AG09309 (cell line): ENCODE measurements at places on chromosomes 2 and 18.

- DNase-seq = no peak
Measured at GRCh38 chr2:99956232-99957030, 186.0 kb downstream of the AFF3 start.

DNA sequence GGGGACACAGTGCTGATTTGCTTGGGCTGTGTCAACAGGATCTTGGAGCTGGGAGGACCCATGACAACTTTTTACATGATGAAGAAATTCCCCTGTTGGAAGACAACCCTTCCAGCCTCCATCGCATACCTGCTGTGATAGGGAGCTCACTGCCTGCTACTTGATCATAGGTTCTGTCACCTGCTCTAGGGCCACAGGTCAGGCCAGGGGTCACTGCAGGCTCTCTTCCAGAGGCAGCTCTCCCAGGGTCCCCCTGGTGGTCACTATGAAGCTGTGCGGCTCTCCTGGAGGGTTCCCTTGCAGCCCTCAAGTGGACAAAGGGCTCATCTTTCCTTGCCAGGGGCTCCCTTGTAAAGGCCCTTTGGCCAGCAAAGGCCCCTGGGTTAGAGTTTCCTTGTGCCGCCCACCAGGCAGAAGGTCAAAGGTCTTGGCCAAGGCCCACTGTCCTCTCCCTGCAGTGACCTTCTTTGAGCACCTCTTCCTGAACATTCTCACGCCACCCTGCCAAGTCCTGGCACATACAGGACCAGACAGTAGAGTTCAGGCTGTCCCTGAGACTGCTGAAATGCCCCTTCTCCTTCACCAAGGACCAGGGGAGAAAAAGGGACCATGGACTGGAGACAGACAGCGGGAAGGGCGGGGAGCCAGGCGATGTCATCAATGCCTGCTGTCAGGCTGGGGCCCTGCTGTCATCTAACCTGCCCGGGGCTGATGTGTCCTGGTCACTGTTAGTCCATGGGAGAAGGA is 345.1 kb downstream of the DYSF start:
- DNase-seq = no peak

DNA sequence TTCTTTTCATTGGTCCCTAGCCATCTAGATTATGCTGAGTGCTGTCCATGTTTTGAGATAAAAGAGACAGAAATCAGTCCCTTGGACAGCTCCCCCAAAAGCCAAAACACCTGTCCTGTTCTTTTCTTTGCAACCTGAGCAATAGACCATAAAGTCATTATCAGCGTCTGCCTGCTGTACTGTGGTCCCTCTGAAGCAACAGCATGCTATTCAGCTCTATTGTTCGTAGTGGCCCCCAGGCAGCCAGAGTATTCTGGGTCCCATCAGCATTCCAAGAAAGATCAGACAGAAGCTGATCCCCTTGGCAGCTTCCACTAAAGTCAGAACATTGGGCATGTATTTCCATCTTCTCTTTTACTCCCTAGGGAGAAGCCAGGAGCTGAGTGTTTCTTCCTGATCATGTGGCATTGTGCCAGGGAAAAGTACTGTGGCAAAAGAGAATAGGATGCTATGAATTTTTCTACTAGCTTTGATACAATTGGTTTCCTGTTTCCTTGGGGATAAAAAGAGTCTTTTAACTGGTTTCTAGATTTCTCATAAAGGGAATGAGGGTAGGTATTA is 33.6 kb upstream of the ZSWIM2 start:
- DNase-seq = no peak

- DNase-seq = no peak
Measured at GRCh38 chr2:196798980-196799379, 503 bp downstream of the GTF3C3 start.

DNA sequence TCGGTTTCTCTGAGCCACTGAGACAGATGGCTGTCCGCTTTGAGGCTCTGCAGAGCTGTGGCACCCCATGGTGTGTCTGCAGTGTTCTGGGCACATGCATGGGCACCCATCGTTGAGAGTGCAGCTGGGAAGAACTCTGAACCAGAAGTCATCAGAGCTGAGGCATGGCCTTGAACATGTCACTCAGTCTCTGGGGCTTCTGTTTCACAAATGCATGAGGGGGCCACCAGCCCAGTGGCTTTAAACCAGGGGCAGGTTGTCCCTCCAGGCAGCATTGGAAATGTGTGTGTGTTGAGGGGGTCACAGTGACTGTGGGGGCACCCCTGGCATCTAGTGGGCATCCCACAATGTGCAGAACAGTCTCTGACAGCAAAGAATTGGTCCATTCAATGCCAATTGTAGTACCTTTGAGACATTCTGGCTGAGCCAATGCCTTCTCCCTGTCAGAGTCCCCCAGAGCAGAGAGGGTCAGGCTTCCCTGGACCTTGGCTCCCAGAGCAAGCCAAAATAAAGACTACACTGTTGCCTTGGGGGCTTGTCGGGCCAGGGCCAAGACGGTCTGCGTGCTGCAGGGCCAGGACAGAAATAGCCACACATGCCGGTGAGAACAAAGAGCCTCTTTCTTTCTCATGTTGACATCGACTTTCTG is 9.3 kb upstream of the PSMD1 start:
- no peak for DNase-seq

GRCh38 chr2:25590921-25591505 is 82.4 kb downstream of the DTNB start:
- DNase-seq = no peak

GRCh38 chr2:77520641-77521547 is 1.3 kb downstream of the LRRTM4 start:
- no peak for DNase-seq

- no peak for DNase-seq
Measured at GRCh38 chr2:219680958-219681693, 53.7 kb downstream of the SLC4A3 start.
